CD8-positive, alpha-beta memory T cell (primary cell): ENCODE measurements at places on chromosomes 2 and 18. TPM values are rescaled to one million over a fixed set of nuclear protein-coding genes. Genes with fewer than 3 reads are reported as not detected.

MMADHC gene
- total RNA-seq = 149 TPM

CKAP2L gene
- total RNA-seq = 19.6 TPM

VIT gene
- not detected for total RNA-seq

HOXD4 gene
- total RNA-seq = not detected

ABCG8 gene
- not detected for total RNA-seq

MFSD2B gene
- 0.24 TPM for total RNA-seq

PLGLB1 gene
- total RNA-seq = 4.4 TPM

ASXL3 gene
- total RNA-seq = not detected

DNER gene
- total RNA-seq = not detected

COL4A4 gene
- total RNA-seq = not detected

WNT10A gene
- total RNA-seq = 1.0 TPM

AKAIN1 gene
- total RNA-seq = not detected

SIX2 gene
- 0.09 TPM for total RNA-seq

B3GNT7 gene
- total RNA-seq = 0.16 TPM

CRACDL gene
- total RNA-seq = 0.22 TPM

TNFAIP6 gene
- not detected for total RNA-seq

SLC4A5 gene
- 1.9 TPM for total RNA-seq

CYP27C1 gene
- total RNA-seq = not detected
